Peyer's patch (tissue), 4 donors: ENCODE measurements at places on chromosomes 4 and X. TPM values are rescaled to one million over a fixed set of nuclear protein-coding genes. Genes with fewer than 3 reads are reported as not detected.

Gene PPM1K
- total RNA-seq, result 75.1 TPM

Gene SHROOM4
- 10.0 TPM for total RNA-seq

Gene AFP
- not detected for total RNA-seq

Gene AMBN
- not detected for total RNA-seq

- DNase-seq, result no peak
Measured at GRCh38 chr4:55947912-55948725, 626 bp upstream of the CEP135 start.

- no peak for DNase-seq
Measured at GRCh38 chr4:185787926-185788679, 23.9 kb downstream of the SORBS2 start.

DNA sequence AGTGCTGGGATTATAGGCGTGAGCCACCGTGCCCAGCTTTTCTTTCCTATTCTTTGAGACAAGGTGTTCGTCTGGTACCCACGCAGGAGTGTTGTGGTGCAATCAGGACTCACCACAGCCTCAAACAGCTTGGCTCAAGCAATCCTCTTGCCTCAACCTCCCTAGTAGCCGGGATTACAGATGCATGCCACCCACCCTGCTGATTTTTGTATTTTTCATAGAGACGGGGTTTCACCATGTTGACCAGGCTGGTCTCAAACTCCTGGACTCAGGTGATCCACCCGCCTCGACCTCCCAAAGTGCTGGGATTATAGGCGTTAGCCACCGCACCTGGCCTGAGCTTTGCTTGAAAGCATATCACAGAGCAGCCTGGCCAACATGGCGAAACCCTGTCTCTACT is 1.5 kb upstream of the CRLF2 start:
- DNase-seq, result no peak

DNA sequence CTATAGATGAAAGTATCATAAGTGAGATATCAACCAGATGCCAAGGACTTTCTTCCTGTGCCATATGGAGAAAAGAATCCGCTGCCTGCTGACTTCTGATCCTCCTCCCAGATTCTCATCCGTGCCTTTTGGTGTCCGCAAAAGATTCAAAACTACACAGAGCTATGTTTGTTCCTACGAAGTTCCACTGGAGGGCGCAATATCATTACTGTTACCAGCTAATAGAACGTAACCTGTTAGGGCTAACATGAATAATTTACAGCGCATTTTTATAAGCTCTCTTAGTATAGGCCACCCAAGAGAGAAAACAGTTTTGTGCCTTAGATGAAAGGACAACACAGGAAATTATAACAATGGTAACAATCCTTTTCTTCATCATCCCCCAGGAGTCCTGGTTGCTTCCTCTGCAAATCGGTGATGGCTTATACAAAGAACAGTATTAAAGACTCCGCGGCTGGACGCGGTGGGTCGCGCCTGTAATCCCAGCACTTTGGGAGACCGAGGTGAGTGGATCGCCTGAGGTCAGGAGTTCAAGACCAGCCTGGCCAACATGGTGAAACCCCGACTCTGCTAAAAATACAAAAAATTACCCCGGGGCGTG is 22.8 kb upstream of the CENPVL3 start:
- no peak for DNase-seq

- no peak for DNase-seq
Measured at GRCh38 chr4:159476886-159477285, 374.0 kb downstream of the RAPGEF2 start.

DNA sequence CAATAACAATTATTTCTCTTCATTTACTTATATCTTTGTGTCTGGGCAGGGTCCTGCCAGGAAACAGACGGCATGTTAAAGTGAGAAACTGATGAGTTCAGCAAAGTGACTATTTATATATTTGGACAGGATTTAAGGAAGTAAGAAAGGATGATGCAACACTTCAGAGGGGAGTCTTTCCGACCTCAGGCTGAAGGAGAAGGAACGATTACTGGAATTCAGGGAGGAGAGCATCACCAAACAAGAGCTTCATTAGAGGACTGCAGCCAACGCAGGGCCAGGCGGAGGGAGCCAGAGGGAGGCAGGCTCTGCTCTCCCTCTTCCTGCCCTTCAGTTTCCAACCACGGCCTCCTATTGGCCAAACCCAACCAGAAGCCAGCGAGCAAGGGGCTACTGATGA is 1.5 kb upstream of the TLR7 start:
- DNase-seq, result no peak

DNA sequence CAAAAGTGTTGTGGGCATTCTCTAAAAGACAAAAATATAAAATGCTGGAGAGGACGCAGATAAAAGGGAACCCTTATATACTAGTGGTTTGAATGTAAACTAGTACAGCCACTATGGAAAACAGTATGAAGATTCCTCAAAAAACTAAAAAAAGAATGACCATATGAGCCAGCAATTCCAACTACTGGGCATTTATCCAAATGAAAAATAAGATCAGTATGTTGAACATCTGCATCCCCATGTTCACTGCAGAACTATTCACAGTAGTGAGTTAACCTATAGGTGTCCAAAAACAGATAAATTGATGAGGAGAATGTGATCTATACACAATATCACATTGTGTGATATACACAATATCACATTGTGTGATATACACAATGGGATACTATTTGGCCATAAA is 1615.3 kb downstream of the PCDH18 start:
- DNase-seq, result no peak

GRCh38 chr4:100962698-100963097 is 384.6 kb downstream of the PPP3CA start:
- DNase-seq, result no peak

DNA sequence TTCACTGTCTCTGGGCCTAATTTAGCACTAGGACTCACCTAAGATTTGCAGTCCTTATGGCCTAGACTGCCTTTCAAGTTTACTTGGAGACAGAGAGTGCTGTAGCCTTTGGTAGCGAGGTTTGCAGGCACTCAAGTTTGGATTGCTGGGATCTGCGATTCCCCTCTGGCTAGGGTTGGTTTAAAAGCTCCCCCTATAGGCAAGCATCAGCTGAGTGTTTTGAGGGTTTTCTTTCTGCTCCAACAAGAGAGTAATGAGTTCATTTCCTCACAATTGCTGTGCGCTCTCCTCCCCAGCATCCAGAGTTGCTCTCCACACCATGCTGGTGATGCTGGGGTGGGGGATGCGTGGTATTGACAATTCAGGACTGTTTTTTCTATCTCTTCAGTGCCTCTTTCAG is 206.9 kb downstream of the GLUD2 start:
- no peak for DNase-seq

- no peak for DNase-seq
Measured at GRCh38 chr4:189502841-189503435, 437.7 kb upstream of the FRG1 start.

- DNase-seq, result no peak
Measured at GRCh38 chrX:85570496-85570895, 191.0 kb upstream of the POF1B start.

- no peak for DNase-seq
Measured at GRCh38 chr4:71816676-71817303, 32.9 kb upstream of the GC start.

- no peak for DNase-seq
Measured at GRCh38 chrX:63475200-63475599, 124.1 kb upstream of the SPIN4 start.
